ENCODE measurements at places on chromosomes 12 and 14. TPM values are rescaled to one million over a fixed set of nuclear protein-coding genes. Genes with fewer than 3 reads are reported as not detected.

The ADAMTS20 gene
- total RNA-seq, result not detected

The RDH16 gene
- 1.5 TPM for total RNA-seq

The SERPINA1 gene
- total RNA-seq, result 68.9 TPM

The FSCB gene
- total RNA-seq, result not detected

The INF2 gene
- 38.8 TPM for total RNA-seq

The SIRT4 gene
- total RNA-seq, result 4.2 TPM

The KERA gene
- total RNA-seq, result not detected

The NOVA1 gene
- 0.44 TPM for total RNA-seq

The PTPRQ gene
- total RNA-seq, result not detected

The FOXG1 gene
- total RNA-seq, result not detected

The LRRIQ1 gene
- not detected for total RNA-seq

The KRT85 gene
- total RNA-seq, result not detected

The B4GALNT1 gene
- 2.5 TPM for total RNA-seq

The PPFIA2 gene
- not detected for total RNA-seq

The CEP128 gene
- 16.9 TPM for total RNA-seq

The TMX1 gene
- 28.9 TPM for total RNA-seq

The APOF gene
- not detected for total RNA-seq

The HOXC9 gene
- not detected for total RNA-seq

The EFS gene
- total RNA-seq, result not detected

The KRT2 gene
- total RNA-seq, result not detected

The NEUROD4 gene
- total RNA-seq, result not detected

The KCNA1 gene
- total RNA-seq, result 0.05 TPM

The GSG1 gene
- total RNA-seq, result not detected

The HPD gene
- total RNA-seq, result not detected

The TTC8 gene
- 2.4 TPM for total RNA-seq

The SLC25A21 gene
- total RNA-seq, result not detected

The IQSEC3 gene
- 3.8 TPM for total RNA-seq

The SOX5 gene
- 1.7 TPM for total RNA-seq

Data from activated T-cell treated with anti-CD3 and anti-CD28 coated beads, Interleukin-2, amount 50 U/mL, for 72 hours (primary cell).